Esophagus mucosa (tissue), 1 donor: ENCODE measurements at places on chromosomes 2 and 18.

DNA sequence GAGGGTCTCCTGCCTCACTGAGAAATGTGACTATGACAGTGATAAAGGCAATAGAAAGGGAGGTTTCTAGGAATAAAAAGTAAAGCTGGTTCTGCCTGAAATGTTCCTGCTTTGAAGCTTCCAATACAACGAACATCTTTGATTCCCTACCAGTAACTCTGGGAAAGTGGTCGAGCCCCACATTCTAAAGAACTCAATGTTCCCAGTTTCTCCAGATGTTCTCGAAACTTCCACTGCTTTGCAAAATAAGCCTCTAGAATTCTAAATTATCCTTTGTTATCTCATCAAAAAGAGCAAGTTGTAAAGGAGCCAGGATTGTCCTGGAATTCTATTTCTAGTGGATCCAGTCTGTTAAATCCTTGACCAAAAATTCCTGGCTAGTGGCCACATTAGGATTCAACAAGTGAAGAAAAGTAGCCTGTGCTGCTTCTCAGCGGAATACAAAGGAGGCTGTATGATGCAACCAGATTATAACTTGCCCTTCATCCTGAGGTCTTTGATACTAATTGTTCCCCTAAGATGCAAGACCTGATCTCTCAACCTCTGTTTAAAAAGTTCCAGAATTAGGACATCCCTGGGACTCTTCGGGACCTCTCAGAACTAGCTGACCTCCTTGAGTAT, 8.4 kb downstream of the SCN7A start:
- ATAC-seq: no peak

GRCh38 chr18:75106746-75107145, 102.2 kb downstream of the PTGR3 start:
- no peak for ATAC-seq

- no peak for ATAC-seq
Measured at GRCh38 chr2:205324355-205324754, 357.9 kb upstream of the NRP2 start.

DNA sequence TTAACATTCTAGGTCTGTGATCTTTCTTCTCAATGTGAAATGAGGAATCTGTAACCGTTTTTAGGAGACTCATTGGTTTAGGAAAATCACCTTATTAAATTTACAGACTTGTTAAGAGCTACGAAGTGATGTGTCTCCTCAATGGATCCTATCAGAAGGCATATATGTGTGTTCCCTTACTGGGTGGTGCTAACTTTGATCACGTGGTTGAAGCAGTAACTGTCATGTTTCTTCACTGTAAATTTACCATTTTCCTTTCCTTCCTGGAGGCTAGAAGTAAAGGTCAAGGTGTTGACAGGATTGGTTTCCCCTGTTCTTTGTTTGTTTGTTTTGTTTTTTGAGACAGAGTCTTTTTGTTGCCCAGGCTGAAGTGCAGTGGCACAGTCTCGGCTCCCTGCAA, 1.4 kb upstream of the MTHFD2 start:
- no peak for ATAC-seq
